Left lung (tissue), 14 donors: ENCODE measurements at places on chromosomes 11 and 22.

DNA sequence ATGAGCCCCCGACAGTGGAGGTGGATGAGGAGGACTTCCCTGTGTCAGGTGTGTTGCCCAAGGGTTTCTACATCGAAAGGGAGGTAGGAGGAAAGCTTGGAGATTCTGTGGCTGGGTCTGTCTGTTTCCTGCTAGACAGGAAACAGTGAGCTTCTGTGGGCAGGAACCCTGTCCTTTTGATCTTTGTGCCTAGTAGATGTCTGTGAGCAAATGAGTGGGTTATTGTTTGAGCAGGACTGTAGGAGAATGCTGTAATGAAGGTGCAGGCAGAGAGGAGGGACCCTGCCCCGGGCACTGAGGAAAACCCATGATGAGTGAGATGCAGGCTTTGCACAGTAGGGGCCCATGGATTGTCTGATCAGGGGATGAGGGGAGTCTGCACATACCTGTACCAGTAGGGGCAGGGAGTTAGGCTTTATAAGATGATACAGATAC, 14.0 kb downstream of the USP35 start:
- DNase-seq = no peak

DNA sequence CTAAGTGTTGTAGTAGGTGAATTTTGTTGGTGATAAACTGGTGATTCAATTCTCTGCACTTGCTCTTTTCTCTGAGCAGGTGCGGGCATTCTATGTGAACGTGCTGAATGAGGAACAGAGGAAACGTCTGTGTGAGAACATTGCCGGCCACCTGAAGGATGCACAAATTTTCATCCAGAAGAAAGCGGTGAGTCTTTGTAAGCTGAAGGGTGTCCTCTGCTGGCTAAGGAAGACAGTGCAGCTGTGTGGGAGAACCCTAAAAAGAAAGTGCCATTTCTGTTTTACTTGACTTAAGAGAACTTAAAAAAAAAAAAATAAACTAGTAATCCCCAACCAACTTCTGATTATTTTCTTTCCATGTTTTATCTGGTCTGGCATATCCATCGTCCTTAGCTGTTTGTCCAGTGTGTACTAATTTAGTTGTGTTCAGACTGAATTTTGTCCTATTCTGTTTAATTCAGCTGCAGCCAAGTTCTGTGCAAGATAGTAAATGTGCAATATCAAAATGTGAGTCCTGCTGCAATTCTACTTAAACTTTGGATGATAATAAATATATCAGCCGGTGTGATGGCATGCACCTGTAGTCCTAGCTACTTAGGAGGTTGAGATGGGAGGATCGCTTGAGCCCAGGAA, 29.6 kb downstream of the CAT start:
- no peak for DNase-seq

DNA sequence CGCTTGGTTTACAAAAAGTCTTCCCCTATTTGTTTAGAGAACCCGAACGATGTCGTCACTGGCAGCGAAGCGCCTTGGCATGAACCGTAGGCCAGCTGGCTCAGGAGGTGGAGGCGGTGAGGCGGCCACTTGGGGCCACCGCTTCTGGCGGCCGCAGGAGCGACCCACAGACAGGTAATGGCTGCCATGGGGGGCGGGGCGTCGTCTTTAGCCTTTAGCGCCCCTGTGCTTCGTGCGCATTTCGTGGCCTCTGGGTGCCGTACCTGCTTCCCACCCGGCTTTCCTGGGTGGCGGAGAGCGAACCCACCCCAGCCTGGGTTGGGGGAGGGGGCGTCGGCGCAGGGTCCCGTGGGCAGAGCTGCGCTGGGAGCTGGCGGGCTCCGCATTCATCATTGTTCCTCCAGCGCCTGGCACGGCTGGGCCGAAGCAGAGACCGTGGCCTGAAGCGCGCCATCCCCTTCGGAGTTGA, 469 bp upstream of the OSBP2 start:
- peak; percentile 58 for DNase-seq

- no peak for DNase-seq
Observed at GRCh38 chr11:130637566-130637965, 189.1 kb downstream of the ADAMTS15 start.

GRCh38 chr11:74696939-74697675, 34.1 kb downstream of the CHRDL2 start:
- peak; percentile 72 for DNase-seq

- DNase-seq = peak; percentile 60
Observed at GRCh38 chr11:446891-447290, 3.2 kb upstream of the PTDSS2 start.

- no peak for DNase-seq
Observed at GRCh38 chr22:50074056-50074455, 11.2 kb downstream of the MLC1 start.
